Stimulated activated CD8-positive, alpha-beta memory T cell treated with anti-CD3 and anti-CD28 coated beads, Interleukin-4, amount 100 ng/mL, for 24 hours (primary cell): ENCODE measurements at places on chromosomes 5 and 9.

DNA sequence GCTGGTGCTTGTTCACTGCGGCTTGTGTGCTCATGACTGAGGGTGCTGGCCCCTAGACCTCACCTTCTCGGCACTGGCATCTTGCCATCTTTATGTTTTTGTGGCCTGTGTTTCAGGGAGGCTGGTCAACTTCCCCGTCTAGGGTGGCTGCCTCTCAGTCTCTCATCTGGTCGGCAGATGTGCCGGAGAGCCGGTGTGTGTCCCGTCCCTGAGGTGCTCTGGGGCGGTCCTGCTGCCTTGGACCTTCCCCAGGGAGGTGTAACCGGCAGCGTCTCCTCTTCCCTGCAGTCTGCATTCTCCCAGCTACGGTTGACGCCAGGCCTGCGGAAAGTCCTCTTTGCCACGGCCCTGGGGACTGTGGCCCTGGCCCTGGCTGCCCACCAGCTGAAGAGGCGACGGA lies 5.6 kb downstream of the MIGA2 start:
- DNase-seq: no peak

GRCh38 chr5:39800042-39800601 lies 375.3 kb upstream of the DAB2 start:
- no peak for DNase-seq

DNA sequence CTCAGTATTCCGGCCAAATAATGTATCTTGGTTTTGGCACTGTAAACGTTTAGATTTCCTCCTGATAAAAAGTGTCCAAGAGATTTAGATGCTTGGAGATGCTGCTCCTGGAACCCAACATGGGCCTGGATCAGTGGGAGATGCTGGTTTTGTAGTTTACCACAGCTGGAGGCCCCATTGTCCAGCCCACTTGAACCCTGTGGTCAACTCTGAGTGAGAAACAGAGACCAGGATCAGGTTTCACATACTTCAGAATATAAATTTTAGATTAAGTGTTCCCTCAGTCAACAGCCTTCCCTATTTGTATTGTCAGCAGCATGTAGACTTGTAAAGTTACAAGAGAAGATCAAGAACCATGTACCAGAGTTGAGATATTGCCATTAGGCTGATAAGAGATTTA lies 144.7 kb upstream of the C9orf72 start:
- no peak for DNase-seq

DNA sequence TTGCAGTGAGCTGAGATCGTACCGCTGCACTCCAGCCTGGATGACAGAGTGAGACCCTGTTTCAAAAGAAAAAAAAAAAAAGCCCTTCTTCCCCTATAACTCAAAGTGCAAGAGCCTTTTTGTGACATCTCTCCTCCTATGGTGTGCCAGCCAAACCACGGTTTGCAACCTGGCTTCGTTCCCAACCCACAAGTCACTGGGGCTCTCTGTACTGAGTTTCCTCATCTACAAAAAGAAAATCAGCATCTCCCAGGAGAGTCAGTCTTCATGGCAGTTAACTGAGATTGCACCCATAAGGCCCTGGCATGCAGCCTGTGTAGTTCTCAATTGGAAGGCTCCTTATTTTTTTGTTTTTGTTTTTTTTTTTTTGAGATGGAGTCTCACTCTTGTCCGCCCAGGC lies 14.8 kb downstream of the ODF2 start:
- DNase-seq: no peak

DNA sequence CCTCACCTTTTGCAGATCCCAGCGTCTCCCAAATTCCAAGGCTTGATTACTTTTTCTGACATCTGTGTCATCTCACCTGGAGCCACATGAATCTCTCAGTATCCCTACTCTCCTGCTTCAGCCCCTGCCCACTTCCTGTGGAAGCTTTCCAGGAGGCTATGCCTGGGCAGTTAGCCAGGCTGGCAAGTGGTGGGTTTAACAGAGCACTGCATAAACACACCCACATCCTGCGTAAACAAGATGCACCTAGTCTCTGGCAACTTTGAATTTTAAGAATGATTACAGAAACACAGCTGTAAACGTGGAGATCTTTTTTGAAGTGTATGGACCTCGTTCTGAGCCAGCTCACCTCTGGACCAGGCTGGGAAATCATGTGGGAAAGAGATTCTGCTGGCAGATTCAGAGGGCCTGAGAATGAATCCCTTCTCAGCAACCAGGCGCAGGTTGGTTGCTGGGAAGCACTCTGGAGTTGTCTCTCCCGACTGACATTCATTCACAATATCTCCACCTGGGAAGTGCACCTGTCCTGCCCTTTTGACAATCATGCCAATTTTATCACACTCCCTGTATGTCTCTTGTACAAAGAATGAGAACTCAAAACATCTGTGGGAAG lies 55.7 kb upstream of the FANCC start:
- no peak for DNase-seq

GRCh38 chr9:108056805-108057386 lies 567.3 kb upstream of the KLF4 start:
- no peak for DNase-seq

DNA sequence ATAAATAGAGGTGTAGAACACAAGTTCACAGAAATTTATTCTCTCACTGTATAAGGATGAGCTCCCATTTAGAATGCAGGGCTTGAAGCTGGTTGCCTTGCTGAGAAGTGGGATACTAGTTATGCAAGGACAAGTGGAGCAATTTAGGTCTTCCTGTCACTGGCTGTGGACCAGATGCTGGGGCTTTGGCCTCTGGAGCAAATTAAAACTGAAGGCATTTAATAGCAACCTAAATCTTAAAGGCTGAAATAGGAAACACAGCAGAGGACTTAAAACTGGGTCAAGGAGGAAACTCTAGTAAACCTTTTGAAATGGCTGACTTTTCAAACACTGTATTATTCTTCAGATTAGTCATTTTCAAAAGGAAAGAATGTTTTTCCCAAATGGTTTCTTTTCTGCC lies 319.4 kb downstream of the RAB3C start:
- no peak for DNase-seq

GRCh38 chr5:88805151-88805784 lies 77.7 kb downstream of the MEF2C start:
- DNase-seq: no peak

GRCh38 chr5:88833371-88834130 lies 49.4 kb downstream of the MEF2C start:
- DNase-seq: peak; percentile 14
